ENCODE measurements at places on chromosomes 11 and 22.

GRCh38 chr11:57363131-57364080 is 17.5 kb downstream of the PRG3 start:
- no peak for DNase-seq

GRCh38 chr11:64564419-64564818 is 26.6 kb upstream of the SLC22A12 start:
- no peak for DNase-seq

DNA sequence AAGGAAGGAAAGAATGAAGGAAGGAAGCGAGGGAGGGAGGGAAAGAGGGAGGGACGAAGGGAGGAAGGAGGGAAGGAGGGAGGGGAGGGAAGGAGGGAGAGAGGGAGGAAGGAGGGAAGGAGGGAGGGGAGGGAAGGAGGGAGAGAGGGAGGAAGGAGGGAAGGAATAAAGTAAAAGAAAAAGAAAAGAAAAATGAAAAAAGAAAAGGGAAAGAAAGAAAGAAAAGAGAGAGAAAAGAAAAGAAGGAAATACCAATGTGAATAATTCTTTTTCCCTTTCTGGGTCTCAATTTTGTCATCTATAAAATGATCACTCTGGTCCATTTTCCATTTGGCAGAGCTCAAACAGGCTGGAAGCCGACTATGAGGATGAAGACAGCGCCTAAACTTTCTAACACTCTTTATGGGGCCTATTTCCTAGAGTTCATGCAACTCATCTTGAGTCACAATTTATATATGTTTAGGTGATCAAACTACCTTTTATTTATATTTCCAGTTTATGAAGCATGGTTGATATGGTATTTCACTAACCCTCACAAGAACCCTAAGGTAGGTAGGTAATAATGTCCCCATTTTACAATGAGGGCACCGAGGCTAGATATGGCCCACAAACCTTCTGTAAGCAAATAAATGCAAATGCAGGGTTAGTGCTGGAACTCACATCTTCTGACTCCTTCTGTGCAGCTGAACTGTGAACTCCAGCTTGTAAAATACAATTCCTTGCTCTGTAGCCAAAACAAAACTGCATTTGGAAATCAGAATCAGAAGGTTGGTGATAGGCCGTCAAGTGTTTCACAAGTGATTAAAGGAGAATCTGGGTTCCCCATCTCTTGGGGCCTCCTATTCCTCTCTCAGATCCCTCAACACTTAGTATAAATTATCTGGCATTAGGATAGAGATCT is 434.3 kb downstream of the ETS1 start:
- no peak for DNase-seq

DNA sequence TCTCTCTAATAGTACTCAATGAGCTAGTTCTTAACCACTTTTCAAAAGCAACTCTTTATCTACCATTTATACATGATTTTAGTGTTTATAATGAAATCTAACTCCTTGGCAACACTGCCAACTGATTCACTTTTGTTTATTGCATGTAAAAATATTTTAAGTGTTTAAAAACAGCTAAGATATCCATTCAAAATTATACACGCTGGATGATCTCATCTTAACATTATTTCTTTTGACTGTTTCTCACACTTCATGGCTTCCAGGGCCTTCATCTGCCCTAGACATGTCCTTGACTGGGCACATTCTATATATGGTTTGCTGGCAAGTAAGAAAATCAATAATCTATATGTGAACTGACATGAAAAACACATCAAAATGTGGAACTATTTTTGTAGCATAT is 414.6 kb upstream of the LUZP2 start:
- DNase-seq, result no peak

GRCh38 chr22:29914991-29915533 is 32.1 kb downstream of the MTMR3 start:
- DNase-seq, result no peak

- DNase-seq, result no peak
Measured at GRCh38 chr11:63870351-63871140, 31.6 kb downstream of the MARK2 start.

- DNase-seq, result no peak
Measured at GRCh38 chr11:125123947-125124617, 12.7 kb upstream of the TMEM218 start.

DNA sequence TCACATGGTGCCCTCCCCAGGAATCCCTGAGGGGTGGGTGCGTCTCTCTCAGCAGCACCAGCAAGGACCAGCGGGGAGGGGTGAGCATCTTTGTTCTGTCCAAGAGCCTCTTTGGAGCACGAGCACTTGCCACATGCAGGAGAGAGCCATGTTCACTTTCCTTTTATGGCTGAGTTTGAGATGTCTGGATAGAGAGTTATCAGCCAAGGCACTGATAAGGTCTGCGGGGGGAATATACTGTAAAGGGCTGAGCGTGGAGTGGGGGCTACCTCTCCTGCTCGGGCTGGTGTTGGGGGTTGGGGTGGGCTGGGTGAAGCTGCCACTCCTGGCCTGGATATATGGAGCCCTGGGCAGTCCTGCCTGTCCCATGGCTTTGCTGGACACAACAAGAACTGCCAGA is 34.9 kb upstream of the CCDC188 start:
- no peak for DNase-seq

DNA sequence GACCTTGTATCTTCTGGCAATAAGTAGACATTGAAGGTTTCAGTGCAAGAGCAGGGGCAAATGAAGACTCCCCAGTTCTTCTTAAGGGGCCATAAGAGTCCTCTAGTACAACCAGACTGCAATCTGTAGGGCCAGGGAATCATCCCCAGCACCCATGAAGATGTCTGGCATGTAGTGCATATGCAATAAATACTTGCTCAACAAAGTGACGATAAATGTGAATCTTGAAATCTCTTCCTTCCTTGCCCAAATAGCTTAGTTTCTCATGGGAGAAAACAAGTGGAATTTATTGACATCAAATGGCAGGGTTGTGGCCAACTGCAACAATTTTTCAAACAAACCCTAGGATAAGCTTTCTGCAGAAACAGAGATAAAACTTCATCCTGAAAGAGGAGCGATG is 107.6 kb downstream of the ABTB2 start:
- no peak for DNase-seq

- no peak for DNase-seq
Measured at GRCh38 chr11:20477418-20478090, 90.0 kb downstream of the PRMT3 start.

GRCh38 chr11:85947431-85948272 is 92.5 kb downstream of the CCDC83 start:
- DNase-seq, result no peak

DNA sequence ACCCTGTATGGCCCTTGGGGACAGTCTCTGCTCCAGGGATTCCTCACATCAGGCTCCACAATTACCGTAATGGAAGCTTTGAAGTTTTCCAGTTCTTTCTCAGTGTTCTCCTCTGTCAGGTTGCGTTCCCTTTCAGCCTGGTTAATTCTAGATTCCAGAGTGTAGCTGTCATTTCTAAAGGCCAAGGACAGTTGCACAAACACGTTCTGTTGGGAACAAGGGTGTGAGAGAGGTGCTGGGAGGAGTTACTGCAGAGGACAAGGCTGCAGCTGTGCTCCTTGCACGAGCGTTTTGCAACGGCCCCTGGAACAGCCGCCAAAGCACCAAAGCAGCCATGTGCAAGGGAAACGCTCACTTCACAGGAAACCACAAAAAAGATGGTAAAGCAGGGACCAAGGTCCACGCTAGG is 35.9 kb upstream of the LYVE1 start:
- no peak for DNase-seq

DNA sequence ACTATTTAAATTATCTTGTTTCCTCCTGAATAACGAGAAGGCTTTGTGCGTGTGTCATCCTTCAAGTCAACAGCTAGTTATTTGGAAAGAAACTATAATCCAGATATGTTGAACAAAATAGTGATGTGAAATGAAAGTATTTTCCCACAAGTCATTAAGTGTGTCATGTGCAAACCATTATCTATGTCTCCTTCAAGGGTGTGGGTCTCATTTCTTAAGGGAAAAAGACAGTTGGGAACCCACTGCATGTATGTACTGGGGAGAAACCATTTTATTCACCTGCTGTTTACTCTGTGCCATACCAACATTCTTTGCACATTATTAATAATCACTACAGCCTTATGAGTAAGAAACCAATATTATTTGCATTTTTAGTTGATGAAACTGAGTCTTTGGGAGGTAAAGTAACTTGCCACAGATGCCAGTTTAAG is 145.3 kb upstream of the CTSC start:
- DNase-seq, result no peak

DNA sequence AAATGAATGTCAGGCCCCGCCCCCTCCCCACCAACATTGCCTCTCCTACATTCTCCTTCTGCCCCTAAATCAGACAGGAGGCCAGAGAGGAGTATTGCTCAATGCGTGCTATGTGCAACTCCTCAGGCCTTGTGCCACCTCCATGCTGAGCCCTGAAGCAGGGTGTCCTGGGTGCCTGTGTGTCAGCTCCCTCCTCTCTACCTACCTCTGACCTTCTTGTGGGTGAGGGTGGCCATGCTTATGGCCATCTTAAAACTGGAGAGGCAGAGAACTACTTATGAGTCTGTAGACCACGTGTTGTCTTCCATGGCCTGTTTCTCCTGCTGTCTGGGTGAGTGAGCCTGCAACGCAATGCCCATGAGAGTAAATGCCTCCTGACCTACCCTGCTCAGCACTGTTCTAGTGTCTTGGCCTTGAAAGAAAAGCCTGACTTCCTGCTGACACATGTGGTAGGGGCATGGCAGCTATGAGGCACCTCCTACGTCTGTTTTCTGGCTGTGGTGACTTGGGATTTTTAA is 10.5 kb downstream of the MCAM start:
- no peak for DNase-seq

GRCh38 chr11:43913829-43914380 is 28.5 kb upstream of the C11orf96 start:
- DNase-seq, result no peak

- no peak for DNase-seq
Measured at GRCh38 chr11:75424396-75424795, 8.6 kb downstream of the KLHL35 start.

GRCh38 chr11:15169815-15170551 is 55.3 kb downstream of the INSC start:
- DNase-seq, result no peak

DNA sequence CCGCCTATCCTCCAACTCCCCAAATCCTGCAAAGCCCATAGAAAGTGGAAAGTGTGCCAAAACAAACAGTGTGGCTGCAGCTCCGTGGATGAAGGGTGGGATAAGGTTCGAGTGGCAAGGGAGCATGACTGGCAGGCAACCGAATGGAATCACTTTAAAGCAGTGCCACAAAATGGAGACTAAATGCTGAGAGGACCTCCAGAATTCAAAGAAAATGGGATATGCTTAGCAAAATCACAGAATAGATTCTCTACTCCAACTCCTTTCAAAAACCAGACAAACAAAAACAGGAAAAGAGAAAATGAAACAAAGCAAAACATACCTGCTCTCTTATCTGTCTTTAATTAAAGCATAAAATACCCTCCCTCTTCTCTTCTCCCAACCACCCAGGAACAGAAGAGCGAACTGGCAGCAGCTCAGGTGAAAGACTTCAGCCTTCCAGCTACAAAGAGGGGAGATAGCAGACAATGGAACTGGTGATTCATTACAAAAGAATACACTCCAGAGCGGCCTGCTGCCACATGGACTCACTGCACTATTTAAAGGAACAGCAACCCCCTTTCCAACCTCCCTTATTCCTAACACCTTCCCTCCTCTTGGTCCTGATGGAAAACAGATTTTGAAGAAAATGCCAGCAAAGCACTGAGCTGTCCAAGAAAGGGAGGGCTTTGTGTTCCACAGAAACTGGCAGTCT is 118.5 kb downstream of the APOL5 start:
- no peak for DNase-seq

GRCh38 chr11:1301220-1302000 is 8.0 kb downstream of the TOLLIP start:
- no peak for DNase-seq

GRCh38 chr11:47408598-47409439 is 429 bp downstream of the SLC39A13 start:
- DNase-seq, result no peak

- no peak for DNase-seq
Measured at GRCh38 chr11:118581057-118581456, 8.8 kb downstream of the ARCN1 start.

- DNase-seq, result no peak
Measured at GRCh38 chr11:116808262-116809175, 14.6 kb downstream of the APOA4 start.

DNA sequence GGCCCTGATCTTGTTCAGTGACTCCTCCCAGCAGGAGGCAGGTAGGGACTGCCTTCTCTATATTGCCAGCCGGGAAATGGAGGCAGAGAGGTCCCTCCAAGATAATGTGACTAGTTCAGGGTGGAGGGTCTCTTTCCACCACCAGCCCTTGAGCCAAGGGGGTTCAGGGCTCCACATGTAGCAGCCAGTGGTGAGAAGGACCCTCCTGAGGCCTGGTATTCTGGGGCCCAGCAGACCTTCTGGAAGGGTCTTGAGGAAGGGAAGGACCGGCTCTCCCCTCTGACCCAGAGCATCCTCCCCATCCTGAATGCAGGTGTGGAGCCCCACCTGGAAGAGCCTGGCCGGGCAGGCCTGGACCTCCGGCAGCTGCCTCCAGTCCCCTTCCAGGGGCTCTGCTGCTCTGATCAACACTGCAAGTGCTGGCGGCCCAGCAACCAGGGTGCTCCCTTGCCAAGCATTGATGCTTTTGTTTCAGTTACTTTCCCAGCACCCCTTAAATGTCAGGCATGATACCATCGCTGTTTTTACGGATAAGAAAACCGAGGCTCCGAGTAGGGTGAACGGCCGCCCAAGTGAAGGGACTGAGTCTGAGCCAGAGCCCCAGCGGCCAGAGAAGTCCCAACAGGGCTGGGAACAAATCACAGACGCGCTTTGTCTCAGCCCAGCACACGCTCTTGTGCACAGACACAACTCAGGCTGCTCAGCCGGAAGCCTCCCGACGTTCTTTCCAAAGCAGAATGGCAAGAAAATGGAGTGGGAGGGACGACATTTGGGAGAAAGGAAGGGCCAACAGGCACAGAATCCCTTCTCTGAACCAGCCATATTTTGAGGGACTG is 38.8 kb downstream of the DKK3 start:
- DNase-seq, result no peak

- no peak for DNase-seq
Measured at GRCh38 chr11:125390946-125391345, 105.1 kb downstream of the FEZ1 start.

DNA sequence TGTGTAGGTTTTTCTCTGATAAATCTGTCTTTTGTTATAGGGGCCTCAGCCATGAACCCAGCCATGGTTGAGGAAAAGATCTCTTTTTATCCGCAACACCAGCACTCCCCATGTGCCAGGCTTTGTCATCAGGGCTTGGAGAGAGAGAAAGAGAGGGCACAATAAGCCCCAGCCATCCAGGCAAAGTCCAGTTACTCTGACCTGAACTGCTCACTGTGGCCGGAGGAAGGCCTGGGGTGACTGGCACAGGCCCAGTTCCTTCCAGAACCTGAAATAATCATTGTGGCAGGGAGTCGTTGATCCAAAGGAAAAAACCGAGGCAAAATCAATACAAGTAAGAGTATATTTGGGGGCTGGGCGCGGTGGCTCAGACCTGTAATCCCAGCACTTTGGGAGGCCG is 3.9 kb upstream of the ARHGAP8 start:
- no peak for DNase-seq

DNA sequence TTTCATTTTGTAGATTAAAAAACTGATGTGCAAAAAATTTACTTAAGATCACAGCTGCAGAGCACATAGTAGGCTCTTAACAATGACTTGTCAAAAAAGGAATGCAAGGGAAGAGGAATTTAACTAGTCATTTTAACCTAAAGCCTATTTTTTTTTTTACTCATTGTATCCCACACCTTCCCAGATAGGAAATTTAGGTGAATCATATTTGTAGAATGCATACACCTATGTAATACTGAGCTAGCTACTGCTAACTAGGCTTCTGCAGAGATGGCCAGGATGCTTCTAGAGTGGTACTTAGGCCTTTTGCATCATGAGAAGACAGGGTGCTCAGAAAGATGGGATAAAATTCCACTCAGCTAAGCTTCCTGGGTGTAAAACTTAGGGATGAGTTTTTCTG is 387.3 kb downstream of the AASDHPPT start:
- DNase-seq, result no peak

Measured in esophagus squamous epithelium (tissue), 5 donors.